Stimulated activated CD4-positive, alpha-beta T cell treated with anti-CD3 and anti-CD28 coated beads, Interleukin-1b, Interleukin-23, amount 100 ng/mL, for 1 hour (primary cell): ENCODE measurements at places on chromosomes 2 and 18.

DNA sequence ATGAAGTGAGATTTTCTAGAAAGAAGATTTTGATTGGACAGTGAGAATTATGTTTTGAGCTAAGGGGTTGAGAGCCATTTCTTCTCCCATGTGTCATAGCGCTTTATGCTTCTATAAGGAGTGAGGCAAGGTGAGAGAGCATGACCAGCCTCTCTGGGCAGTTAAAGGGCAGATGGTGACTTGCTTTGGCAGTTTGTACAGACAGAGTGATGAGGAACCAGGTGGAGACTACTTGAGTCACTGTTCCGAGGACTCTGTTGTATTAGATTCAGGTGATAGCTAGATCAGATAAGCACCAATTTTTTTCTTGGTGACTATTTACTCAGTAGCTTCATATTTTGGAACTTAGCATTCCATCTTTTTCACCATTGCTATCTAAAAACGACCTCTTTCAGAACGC is 4.5 kb downstream of the CRIM1 start:
- no peak for DNase-seq

- DNase-seq, result no peak
Measured at GRCh38 chr2:145287736-145288135, 767.8 kb upstream of the ZEB2 start.

GRCh38 chr2:97988722-97989121 is 7.0 kb downstream of the TMEM131 start:
- no peak for DNase-seq

DNA sequence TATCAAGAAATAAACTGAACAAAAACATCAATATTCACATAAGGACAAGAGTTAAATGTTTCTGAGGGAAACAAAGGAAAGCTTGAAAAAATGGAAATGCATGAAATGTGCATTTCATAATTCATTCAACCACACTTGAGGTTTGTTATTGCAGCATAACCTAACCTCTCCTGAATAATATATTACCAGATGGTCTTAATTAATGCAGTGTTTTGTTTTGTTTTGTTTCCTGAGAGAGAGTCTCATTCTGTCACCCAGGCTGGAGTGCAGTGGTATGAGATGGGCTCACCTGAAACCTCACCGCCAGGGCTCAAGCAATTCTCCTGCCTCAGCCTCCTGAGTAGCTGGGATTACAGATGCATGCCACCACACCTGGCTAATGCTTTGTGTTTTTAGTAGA is 139.9 kb upstream of the PIEZO2 start:
- DNase-seq, result no peak

DNA sequence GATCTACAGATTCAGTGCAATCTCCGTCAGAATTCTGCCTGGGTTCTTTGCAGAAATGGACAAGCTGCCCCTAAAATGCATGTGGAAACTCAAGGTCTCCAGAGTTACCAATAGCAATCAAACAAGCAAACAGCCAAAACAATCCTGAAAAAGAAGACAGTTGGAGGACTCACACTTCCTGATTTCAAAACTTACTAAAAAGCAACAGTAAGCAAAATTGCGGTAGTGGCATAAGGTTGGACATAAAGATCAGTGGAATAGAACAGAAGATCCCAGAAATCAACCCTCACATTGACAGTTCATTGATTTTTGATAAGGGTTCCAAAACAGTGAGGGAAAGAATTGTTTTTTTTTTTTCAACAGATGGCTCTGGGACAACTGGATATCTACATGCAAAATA is 59.7 kb downstream of the NPPC start:
- no peak for DNase-seq

DNA sequence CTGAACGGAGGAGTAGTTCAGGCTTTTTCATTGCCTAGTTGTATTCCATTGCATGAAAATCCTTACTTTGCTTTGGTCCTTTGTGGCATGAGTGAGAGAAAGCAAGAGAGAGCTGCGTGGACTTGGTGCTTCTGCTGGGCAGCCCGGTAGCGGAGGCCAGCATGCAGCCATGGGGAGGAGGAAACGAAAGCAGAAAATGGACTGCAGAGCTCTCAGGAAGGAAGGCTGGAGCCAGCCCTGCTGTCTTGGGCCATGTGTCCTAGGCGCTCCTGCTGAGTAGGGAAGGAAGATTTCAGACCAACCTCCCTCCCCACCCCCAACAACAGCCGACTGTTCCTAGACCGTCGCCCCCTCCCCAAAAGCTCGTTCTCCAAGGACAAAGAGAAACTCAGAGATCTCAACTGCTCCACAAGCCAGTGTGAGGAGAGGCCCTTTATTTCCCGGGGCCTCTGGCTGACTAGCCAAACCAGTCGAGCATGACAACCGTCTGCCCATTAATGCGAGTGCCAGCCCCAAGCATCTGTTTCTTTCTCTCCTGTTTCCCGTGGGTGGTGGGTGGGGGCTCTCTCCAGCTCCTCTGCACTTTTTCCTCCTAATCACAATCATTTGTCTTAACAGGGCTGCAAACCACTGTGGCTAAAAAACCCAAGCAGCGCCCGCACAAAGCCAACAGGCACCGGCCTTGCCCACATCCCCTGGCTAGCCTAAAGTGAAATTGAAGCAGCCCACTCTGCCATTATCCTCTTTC is 66.8 kb upstream of the FZD7 start:
- DNase-seq, result no peak

DNA sequence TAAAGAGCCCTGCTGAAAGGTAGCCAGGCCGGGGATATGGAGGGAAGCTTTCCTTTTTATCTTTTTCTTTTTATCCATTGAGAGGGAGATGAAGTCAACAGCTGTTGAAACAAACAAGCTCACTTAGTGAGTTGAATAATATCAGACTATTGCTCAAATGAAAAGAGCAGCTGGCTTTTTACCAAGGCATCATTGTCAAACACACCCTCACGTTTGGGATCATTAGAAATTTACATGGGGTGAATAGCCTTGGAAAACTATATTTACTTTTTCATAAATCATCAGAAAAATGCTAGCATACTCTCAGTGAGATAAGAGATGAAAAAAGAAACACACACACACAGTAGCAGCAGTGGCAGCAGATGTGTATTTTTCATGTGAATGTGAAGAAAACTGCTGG is 71.5 kb upstream of the HNMT start:
- DNase-seq, result no peak

- no peak for DNase-seq
Measured at GRCh38 chr2:176976736-176977685, 235.6 kb upstream of the HNRNPA3 start.

- no peak for DNase-seq
Measured at GRCh38 chr2:24304098-24304497, 56.2 kb downstream of the ITSN2 start.

- DNase-seq, result no peak
Measured at GRCh38 chr2:207136874-207137273, 28.9 kb downstream of the KLF7 start.

DNA sequence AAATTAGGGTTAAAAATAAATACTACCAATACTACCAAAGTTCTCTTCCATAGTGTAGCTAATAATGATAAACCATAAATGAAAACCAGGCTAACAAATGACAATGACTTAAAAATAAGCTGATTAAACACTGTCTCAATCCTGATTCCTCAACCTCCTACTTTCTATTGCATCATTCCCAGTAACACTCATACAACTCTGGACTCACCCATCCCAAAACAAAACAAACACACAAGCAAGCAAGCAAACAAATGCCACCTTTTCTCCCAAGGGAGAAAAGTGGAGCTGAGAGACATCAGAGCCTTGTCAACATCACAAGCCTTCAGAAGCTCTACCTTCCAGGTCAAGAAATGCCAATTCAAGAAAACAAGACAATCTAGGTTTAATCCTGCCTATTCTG is 620.7 kb downstream of the NYAP2 start:
- no peak for DNase-seq

- no peak for DNase-seq
Measured at GRCh38 chr2:201607568-201607967, 35.7 kb downstream of the TMEM237 start.

- DNase-seq, result no peak
Measured at GRCh38 chr18:13584825-13585224, 141.5 kb downstream of the FAM210A start.

- peak; percentile 60 for DNase-seq
Measured at GRCh38 chr18:79528846-79529245, 133.1 kb downstream of the NFATC1 start.

DNA sequence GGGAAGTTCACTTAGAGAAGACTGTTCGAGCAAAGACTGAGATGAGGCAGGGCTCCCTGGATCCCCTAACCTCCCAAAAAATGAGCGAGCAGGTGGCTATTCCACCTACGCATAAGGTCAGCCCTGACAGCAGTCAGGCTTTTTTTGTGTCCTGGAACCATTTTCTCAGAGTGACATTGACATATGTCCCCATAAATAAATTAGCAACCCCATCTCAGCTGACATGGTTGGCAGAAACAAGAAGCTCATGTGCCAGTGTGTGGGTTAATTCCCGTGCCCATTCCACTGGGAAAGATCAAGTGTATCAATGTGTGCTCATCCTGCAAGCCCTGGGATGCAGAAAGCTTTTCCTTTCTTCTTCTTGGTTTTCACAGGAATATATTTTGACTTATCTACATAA is 740.4 kb upstream of the CELF4 start:
- DNase-seq, result no peak

- no peak for DNase-seq
Measured at GRCh38 chr2:169743549-169743948, 9.9 kb downstream of the KLHL23 start.

DNA sequence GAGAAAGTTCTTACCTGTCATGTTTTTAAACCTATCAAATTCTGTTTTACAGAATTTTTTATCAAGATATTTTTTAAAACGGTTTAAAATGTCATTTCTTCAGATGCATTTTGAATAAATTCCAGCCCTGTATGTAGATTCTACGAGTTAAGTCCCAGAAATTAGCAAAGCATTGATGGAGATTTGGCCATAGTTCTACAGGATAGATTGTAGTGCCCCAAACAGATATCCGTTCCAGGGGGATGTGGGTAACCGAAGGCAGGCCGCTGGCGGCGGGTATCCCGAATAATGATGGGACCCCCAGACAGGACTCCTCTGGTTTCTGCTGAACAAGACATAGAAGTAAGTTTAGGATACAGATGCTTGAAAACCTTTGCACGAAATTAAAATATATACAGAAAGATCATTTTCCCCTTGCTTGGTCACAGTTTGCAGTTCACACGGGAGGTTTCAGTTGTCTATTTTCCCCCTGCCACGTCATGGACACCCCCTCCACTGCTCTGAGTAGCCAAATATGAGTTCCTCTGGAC is 755 bp downstream of the NOL4 start:
- no peak for DNase-seq

GRCh38 chr2:76080154-76080553 is 369.4 kb upstream of the GCFC2 start:
- DNase-seq, result no peak

- no peak for DNase-seq
Measured at GRCh38 chr2:63875559-63876245, 34.0 kb downstream of the UGP2 start.

GRCh38 chr18:23266717-23267446 is 131.6 kb downstream of the CABLES1 start:
- no peak for DNase-seq

- DNase-seq, result peak; percentile 50
Measured at GRCh38 chr2:44981714-44982108, 27.5 kb downstream of the SIX2 start.

DNA sequence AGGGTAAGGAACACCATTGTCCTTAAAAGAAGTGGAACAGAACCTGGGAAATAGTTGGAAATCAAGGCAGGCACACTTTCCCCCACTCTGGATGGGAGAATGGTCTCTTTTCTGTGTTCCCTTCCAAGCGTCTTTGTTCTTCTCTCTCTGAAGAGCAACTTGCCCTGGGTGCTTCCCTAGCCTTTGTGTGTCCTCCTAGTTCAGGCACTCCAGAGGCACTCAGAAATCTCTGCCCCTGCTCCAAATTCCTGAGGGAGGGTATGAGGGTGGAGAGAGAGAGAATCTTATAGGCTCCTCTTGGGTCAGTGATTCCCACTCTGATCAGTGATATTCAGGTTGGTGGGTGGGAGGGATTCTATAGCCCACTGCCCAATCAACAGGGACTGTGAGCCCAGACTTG is 8.8 kb upstream of the SIX2 start:
- no peak for DNase-seq

DNA sequence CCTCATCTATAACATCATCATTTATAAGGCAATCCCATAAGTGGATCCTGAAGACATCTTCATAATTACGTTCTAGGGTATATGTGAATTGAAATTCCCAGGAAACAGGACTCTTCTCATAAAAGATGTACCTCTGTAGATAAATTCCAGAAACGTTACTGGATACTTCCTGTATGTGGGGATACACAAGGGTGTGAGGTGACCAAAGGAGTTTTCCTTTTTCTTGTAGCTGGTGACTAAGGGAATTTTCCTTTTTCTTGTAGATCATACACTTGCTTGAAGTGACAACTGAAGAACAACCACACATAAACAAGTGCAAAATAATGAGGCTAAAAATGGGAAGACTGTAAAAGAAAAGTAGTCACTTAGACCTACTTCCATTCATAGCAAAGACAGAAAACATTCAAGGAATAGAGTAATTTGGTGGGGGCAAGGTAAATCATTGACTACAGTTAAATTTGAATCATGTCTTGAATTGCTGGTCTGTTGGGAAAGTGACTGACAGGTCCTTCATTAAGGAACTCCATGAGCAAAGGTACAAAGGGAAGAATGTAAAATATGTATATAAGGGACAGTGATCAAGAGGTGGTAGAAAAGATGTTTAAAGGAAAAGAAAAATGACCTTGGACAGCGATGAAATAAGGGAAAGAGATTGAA is 53.2 kb upstream of the UBE2E3 start:
- no peak for DNase-seq

- DNase-seq, result no peak
Measured at GRCh38 chr2:163657281-163657656, 78.5 kb downstream of the FIGN start.

DNA sequence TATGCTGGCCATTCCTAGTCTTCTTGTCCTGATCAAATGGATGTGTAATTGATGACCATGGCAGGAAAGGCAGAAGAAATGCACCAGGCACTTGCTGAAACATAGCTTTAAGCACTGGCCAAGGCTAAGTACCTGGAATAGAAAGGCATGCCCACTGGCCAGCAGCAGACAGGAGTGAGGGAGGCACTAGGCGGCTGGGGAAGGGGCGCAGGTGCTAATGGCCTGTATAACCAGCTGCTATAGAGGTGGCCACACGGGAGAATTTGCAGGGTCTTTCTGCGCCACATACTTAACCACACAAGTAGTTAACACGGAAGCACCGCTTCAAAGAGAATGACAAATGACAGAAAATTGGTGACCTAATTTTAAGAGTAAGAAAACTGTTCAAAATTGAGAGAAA is 66.3 kb upstream of the CHRNA1 start:
- DNase-seq, result no peak

DNA sequence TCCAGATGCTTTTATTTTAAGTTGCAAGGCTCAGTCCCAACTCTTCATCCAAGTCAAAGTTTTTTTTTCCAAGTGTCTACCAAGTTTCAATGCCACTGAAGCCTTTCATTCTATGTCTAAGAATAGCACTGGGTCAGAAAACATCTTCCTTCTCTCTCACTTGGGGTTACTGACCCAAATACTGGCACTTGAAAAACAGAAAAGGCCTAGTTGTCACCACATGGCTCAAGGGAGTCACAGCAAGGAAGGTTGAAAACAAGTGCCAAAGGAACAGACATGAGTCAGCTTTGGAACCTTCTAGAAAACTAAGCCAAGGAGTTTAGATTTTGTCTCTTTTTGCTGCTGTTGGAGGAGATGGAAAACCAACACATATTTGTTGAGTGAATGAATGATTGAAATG is 146.5 kb downstream of the COPS8 start:
- no peak for DNase-seq
